Memory B cell (primary cell): ENCODE measurements at places on chromosomes 3 and 15.

GRCh38 chr3:135106445-135106844, 311.4 kb downstream of the EPHB1 start:
- no peak for DNase-seq

- no peak for DNase-seq
Measured at GRCh38 chr15:24848050-24848449, 106.7 kb upstream of the SNRPN start.

- DNase-seq = no peak
Measured at GRCh38 chr3:16448639-16449070, 64.8 kb downstream of the RFTN1 start.

GRCh38 chr3:146881356-146881755, 276.2 kb upstream of the PLSCR5 start:
- no peak for DNase-seq

DNA sequence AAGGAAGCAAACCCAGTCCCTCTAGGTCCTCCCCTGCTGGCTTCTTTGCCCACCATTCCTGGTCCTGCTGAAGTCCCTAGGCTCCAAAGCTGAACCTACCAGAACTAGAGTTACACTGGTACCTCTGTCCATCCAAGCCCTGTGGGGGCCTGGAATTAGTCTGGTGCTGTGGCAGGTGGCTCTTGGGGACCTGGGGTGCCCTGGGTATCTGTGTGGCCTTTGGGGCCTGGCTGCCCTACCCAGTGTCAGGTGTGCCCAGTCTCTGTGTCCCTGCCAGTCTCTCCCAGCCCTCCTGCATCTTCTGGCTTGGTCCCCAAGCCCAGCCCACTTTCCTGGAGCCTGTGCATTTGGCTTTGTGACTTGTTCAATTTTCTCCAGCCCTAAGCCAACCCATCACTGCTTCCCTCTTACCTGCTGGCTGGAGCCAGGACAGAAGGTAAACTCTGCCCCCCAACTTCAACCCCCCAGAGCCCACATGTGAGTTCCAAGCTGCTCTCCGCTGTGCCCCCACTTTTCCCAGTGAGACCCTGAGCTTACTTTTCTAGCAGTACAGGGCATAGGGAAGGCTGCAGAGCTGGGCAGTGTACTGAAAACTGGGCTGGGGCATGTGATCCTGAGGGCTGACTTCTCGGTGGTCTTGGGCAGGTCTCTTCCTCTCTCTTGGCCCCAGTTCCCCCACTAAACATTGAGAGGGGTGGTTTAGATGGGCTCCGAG, 28.3 kb upstream of the HHATL start:
- no peak for DNase-seq

DNA sequence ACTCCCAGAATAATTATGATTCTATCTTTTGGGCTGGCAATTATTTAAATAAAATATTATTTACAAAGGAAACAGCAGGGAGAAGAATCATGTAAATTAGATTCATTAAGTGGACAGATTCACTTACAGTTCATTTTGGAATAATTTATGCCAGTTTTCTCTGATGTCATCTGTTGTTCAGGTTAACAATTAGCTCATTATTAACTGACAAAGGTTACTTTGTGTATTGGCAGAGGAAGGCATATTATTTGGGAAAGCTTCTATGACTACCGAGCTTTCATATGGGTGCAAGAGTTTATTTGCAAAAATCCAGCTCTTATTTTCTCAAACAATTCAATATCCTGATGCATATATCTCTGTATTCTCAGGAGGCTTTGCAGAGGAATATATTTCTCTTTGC, 224.4 kb downstream of the CHST2 start:
- DNase-seq = no peak

DNA sequence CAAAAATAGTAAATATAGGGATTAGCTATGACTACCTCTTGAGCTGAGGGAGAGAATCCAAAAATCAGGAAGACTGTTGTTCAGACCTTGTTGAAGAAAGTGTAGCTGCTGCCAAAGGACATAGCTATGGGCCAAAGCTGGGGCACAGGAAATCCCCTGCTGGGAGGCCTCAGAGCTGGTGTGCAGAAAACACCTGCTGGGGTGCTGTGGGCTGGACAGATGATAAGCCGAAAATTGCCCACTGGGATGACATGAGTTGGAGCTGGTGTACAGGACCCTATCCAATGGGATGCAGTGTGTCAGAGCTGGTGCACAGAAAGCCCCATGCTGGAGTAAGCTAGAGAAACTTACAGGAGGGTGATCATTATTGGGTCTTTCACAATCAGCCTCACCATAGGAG, 121.9 kb downstream of the NEO1 start:
- DNase-seq = no peak

DNA sequence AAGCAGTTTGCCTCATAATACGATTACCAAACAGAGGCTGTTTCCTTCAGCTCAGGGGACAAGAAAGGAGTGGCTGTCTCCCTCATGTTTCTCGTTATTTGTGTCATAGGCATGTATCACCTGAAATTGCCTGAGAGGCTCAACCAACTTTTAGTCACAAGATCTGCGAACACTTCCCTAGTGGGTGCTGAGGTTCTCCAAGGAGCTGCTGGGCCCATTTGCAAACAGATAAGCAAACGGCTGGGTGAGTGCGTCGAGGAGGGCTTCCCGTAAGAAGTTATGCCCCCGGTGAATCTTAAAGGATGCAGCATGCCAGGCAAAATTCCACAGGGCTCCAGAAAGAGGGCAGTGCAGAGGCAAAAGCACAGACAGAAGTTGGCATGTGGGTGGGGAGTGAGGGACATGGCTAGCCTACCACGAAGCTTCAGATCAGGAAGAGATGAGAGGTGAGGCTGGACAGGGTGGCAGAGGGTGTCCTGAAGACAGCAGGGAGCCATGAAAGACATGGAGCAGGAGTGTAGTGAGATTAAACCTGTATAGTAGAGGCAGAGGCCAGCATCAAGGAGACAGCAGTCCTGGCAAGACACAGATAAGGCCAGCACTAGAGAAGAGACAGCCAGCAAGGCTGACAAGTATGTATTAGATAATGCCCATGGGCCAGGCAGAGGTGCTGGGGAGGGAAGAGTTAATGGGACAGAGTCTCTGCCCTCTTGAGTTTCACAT, 4.0 kb upstream of the GP9 start:
- DNase-seq = no peak

DNA sequence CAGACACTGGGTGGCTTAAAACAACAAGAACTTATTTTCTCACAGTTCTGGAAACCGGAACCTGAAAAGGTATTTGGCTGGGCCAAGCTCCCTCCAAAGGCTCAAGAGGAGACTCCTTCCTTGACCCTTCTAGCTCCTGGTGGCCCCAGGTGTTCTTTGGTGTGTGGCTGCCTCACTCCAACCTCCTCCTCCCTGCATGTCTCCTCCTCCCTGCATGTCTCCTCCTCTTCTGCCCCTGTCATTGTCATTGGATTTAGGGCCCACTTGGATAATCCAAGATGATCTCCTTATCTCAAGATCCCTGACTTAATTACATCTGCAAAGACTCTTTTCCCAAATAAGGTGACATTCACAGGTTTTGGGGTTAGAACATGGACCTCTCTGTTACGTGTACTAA, 69.8 kb upstream of the MFGE8 start:
- DNase-seq = no peak
